Left kidney (tissue), 8 donors: ENCODE measurements at places on chromosomes 2 and 18. TPM values are rescaled to one million over a fixed set of nuclear protein-coding genes. Genes with fewer than 3 reads are reported as not detected.

- no peak for DNase-seq
Measured at GRCh38 chr2:88857951-88858411, 166.5 kb downstream of the RPIA start.

Gene CYP20A1
- 28.5 TPM for polyA plus RNA-seq

GRCh38 chr18:49668574-49669275 lies 106.9 kb downstream of the LIPG start:
- DNase-seq, result peak; percentile 55

Gene SCTR
- 16.1 TPM for polyA plus RNA-seq

Gene CRACDL
- 2.5 TPM for polyA plus RNA-seq

DNA sequence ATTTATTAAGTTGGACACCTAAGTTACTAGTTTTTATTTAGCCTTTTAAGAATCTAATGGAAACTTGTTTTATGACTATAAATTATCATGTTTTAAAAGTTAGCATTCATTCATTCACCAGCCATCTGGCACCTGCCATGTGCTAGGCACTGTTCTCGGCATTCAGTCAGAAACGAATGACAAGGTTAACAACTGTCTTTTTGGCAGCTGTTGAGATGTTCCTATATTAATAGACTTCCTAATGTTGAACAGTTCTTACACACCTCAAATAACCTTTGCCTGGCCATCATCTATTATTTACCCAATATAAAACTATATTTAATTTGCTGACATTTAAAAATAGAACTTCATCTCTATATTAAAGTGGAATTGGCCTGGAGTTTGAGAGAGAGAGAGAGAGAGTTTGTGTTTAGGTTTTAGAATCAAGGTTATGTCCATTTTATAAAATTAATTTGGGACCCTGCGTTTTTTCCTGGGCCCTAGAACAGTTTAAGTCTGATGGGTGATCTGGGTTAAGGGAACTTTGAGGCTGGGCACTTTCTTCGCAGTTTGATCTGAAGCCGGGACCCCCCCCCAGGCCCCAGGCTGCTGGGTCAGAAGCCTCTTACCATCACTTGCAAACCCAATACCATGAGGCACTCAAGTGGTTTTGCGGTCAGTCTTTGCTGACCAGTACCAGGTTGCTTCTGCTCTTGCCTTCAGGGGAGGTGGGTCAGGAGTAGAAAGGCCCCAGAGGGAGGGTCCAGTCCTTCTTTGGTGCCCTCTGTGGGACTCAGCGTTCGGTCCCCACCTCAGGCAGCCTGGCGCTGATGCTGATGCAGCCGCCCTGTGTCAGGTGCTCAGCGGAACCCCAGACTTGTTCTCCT lies 48.3 kb upstream of the ASB1 start:
- no peak for DNase-seq

Gene BCL11A
- polyA plus RNA-seq, result 15.1 TPM

DNA sequence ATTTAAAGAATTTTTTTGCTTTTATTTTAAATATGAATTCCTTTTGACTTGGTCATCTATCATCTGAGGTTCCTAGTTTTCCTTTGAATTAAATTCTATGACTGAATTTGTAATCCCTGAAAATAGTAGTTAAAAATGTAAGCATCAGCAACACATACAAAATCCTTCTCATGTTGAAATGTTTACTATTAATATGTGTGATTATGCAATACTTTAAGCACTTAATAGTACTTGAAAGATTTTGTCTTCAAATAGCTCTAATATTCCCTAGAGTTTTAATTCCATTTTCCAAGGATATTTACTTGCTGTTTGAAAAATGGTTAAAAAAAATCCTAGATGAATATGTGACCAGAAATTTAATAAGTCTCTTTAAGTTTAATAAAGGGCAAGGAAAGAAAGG lies 26.6 kb upstream of the SPATS2L start:
- no peak for DNase-seq

DNA sequence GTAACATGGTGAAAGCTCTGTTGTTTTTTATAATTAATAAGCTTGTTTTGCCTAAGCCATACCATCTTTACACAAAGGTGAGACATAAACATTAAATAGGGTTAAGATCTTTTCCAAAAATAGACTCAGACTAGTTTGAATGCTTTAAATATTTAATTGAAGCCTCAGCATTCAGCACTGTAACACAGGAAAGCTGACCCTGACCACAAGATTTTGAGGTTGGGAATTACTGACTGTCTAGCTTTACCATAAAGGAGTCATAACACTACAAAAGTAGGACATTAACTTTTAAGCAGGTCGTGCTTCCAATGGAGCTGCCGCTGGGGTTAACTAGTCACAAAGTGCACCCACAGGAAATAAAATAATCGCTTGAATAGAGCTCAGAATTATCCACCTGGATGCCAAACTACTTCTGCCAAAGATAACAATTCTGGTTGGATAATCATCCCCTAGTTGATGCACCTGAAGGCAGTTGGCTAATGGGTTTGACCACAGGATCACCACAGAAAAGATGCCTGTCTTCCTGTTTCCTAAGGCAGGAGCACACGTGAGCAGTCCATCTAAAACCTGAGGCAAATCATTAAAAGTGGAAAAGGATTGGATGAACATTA lies 106.2 kb downstream of the COBLL1 start:
- DNase-seq, result no peak

Gene MAPK4
- 8.9 TPM for polyA plus RNA-seq
